ENCODE measurements at places on chromosomes 12 and 14. TPM values are rescaled to one million over a fixed set of nuclear protein-coding genes. Genes with fewer than 3 reads are reported as not detected.

- DNase-seq = no peak
These were observed 38.2 kb upstream of the CLIP1 start for GRCh38 chr12:122460641-122461040.

GRCh38 chr14:70096866-70097265 is 91.9 kb downstream of the SLC8A3 start:
- DNase-seq = no peak

GRCh38 chr14:23020143-23021128 is 10.5 kb upstream of the C14orf93 start:
- DNase-seq = no peak

- DNase-seq = no peak
These were observed 128.8 kb downstream of the NDUFA12 start for GRCh38 chr12:94874518-94875302.

GRCh38 chr12:43022838-43023237 is 433.3 kb upstream of the PRICKLE1 start:
- no peak for DNase-seq

GRCh38 chr14:76510181-76510580 is 134.2 kb downstream of the ESRRB start:
- DNase-seq = no peak

GRCh38 chr12:131615326-131616042 is 95.4 kb upstream of the SFSWAP start:
- DNase-seq = no peak

- DNase-seq = no peak
These were observed 2.2 kb upstream of the PTGDR start for GRCh38 chr14:52265253-52265652.

GRCh38 chr12:58089588-58089987 is 148.2 kb downstream of the ATP23 start:
- DNase-seq = no peak

DNA sequence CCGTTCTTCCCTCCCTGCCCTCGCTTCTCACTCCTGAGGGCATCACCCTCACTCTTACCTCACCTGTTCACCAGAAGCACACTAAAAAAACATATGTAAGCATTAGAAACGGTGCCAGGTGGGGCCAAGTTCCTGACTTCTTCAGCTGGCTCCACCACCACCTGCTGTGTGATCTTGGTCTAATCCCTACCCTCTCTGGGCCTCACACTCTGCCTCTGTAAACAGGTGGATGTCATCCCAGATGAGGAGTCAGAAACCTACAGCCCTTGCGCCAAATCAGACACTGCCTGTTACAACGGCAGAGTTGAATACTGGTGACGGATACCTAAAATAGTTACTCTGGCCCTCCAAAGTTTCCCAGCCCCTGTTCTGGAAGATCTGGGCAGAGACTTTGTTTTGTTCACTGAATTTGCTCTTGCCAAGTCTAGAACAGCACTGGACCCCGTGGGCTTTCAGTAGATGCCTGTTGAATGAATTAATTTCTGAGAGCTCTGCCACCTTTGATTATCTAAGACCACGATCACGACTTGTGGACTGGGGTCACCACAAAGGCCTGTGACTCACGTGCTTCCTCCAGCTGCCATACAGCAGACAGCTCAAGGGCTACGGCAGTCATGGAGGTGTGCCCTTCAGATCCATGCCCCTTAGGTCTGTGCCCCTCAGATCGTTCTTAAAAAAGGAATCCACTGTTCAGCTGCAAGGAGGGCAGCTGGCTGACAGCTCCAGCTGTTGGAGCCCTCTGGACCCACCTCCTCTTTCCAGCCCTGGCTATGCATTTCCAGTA is 71.9 kb downstream of the GSC start:
- no peak for DNase-seq

- DNase-seq = no peak
These were observed 859 bp downstream of the PALS1 start for GRCh38 chr14:67242168-67242420.

DNA sequence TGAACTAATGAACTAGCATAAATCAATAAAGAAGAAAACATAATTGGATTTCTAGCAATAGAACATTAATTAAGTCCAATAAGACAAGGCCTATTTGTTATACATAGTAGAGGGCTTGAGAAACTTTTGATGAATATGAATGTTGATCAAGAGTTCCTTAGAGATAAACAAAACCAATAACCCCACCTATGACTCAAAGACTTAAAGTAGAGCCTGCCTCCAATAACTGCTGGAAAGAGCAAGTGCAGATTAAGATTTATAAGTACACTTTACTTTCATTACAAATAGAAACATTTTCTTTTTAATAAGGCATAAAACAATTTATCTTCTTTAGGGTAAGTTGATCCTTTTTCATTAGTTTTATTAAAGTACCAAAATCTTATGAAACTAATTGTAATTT is 185.7 kb downstream of the SRGAP1 start:
- no peak for DNase-seq

GRCh38 chr12:96356831-96357230 is 43.4 kb downstream of the CDK17 start:
- DNase-seq = no peak

The MORN3 gene
- 0.15 TPM for total RNA-seq

The AVPR1A gene
- not detected for total RNA-seq

The CIDEB gene
- total RNA-seq = 5.1 TPM

The SMOC1 gene
- not detected for total RNA-seq

The LHX5 gene
- total RNA-seq = not detected

The RFX4 gene
- not detected for total RNA-seq

Measured in GM12878 (cell line).